ENCODE measurements at places on chromosomes 12 and 14.
A peak's percentile ranks its signal among the peaks of the same experiment; 100 is the strongest.

GRCh38 chr12:61754214-61754613, 506.0 kb upstream of the USP15 start:
- DNase-seq, result no peak

DNA sequence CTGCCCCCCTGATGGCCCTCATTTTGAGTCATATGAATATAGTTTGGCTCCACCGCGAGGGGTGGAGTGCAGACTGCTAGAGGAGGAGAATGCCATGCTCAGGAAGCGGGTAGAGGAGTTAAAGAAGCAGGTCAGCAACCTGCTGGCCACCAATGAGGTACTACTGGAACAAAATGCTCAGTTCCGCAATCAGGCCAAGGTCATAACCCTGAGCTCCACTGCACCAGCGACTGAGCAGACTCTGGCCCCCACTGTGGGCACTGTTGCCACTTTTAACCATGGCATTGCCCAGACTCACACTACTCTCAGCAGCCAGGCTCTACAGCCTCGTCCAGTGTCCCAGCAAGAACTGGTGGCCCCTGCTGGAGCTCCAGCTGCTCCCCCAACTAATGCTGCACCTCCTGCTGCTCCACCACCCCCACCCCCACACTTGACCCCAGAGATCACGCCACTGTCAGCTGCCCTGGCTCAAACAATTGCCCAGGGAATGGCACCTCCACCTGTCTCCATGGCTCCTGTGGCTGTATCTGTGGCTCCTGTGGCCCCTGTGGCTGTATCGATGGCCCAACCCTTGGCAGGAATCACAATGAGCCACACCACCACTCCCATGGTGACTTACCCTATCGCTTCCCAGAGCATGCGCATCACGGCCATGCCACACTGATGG, 3.3 kb downstream of the ZC3H10 start:
- DNase-seq, result no peak

DNA sequence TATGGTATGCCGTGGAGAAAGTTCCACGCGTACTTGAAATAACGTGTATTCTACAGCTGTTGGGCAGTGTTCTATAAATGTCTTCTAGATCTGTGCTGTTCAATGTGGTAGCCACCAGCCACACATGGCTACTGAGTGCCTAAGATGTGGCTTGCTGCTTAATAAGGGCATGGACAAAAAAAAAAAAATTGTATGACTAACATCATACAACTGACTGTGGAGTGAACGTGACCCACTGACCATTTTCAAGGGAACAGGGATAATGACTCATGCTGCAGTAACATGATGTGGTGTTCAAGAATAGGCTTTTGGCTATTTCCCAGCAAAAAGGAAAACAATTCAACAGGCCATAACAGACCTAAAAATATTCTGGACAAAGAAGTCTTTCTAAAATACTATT, 13.0 kb downstream of the ATG14 start:
- no peak for DNase-seq

DNA sequence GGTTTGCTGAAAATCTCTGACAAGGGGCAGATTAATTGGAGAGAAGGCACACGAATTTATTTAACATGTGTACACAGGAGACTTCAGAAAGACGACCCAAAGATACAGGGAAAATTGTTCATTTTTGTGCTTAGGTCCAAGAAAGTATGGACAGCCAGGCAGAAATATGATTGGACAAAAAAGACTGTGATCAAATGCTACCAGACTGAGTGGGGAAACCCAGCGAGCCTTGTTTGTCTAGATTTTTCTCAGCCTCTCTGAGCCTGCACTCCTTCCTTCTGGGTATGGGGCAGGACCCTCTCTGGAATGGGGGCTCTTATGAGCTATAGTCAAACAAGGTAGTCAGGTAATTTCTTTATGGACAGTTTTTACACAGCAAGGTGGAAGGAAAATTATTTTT, 10.4 kb upstream of the CIPC start:
- no peak for DNase-seq

DNA sequence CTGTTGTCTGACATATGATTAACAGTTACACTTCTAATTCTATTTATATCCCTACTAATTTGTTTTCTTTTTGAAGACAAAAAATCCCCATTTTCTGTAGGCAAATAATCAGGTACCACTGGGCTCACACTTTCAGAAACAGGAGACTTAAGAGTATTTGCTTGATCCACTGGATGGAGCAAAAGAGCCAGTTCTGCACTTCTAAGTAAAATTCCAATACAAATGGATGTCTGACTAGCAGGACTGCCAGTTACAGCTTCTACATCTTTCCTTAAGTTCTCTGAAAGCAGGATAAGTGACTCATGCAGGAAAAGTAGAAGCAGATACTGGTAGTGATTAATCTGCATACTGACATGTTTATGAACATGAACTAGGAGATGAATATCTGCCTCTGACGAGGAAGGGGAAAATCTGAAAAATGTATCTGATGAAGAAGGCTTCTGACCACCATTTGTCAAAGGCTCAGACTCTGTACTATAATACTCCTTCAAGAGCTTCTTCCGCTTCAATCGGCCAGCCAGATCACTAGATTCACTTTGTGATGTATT, 73.8 kb upstream of the ANKS1B start:
- no peak for DNase-seq

- no peak for DNase-seq
Measured at GRCh38 chr12:66916189-66916588, 237.3 kb upstream of the GRIP1 start.

DNA sequence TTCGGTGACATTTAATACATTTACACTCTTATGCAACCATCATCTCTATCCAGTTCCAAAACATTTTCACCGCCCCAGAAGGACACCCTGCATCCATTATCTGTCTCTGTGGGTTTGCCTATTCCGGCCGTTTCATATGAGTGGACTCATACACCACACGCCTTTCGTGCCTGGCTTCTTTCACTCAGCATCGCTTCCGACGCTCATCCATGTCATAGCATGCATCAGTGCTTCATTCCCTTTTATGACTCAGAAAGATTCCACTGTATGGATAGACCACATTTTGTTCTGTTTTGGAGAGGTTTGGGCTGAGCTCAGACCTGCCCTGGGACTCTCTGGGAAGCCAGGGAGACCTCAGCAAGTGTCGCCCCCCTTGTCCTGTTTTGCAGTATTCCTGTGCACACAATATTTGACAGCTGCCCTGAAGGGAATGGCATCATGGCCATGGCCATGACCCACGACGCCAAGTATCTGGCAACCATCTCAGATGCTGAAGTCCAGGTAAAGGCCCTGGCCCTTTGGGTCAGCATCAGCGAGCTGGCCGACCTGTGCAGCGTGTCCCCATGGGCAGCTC, 23.8 kb downstream of the CFAP251 start:
- no peak for DNase-seq

DNA sequence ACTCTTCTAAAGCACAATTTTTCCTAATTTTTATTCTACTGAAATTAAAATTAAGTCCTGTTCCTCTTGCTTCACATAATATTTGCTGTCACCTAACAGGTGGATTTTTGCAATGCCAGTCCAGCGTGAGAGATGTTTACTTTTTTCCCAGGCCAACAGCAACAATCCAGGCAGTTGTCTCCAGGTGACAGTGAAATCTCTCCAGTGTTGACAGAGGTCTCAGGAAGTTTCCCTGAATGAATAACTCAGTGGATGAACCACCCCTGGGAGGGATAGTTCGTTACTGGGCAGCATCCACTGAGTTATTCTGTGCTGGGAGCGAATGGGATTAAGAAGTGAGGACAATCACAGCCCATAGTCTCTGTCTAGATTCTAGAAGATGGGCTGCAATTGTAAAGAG, 7.1 kb upstream of the NT5DC3 start:
- no peak for DNase-seq

- no peak for DNase-seq
Measured at GRCh38 chr12:64585104-64585503, 25.2 kb upstream of the RASSF3 start.

- DNase-seq, result no peak
Measured at GRCh38 chr14:87996291-87996592, 3.3 kb upstream of the GALC start.

DNA sequence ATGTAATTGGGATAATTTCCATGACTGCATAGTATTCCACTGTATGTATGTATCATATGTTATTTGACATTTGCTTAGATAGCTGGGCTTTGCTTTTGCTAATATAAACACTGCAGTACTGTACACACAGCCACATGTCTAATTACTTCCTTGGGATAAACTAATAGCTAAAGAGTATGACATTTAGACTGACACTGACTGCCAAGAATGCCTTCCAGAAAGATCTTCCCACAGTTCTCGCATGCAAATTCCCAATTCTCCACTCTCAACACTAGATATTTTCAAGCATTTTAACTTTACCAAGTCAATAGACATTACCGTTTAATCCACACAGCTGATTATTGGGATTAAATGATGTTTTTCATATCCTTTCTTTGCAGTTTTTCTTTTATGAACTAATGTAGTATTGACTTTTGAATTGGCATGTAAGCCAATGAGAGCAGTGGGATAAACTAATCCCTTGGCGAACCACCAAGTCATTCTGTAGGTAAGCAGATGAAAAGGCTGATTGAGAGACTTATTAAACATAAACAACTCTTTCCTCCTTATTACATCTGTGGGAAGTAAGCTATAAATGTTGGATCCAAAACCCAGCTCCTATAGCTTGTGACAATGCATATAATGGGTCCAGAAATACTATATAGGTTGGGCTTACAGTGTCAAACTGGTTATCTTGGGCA, 55.5 kb downstream of the STON2 start:
- DNase-seq, result no peak

DNA sequence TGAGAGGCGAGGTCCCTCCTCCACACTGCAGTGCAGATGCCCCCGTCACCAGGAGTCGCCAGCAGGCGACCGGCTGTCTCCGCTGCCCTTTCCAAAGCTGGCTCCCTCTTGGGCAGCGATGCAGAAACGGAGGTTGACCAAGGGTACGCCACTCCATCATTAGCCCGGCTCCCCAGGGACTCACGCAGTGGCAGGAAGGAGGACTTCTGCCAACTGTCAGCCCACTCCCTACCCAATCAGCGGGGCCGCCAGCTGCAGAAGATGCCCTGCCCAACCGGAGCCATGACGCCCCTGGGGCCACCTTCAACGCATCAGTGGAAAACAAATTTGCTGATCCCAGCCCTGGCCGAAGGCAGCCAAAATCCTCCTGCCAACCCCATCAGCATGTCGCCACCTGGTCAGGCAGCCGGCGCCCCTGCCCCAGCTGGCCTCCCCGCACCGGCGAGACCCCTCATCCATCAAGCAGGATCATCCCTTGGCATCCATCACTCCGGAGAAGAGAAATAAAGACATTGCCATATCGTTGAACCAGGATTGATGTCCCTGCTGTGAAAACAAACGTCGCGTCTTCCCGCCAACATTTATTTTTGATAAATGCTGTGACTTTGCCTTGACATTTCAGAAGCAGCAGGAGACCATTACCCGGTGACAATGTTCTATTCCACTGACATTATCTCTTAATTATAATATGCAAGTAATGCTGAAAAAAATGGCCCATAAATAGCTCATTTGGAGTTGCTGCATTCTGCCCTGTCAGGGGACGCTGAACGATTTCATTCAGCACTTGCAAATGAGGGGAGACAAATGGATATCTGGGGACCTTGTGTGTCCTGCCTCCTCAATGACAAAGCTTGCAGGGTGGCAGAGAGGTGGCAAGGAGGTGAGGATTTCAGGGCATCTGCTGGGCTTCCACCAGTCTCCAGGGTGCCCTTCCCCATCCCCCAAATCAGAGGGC, 105.1 kb downstream of the SCARB1 start:
- peak; percentile 80 for DNase-seq

- peak; percentile 14 for DNase-seq
Measured at GRCh38 chr14:77139540-77140358, 1.8 kb downstream of the ZDHHC22 start.

DNA sequence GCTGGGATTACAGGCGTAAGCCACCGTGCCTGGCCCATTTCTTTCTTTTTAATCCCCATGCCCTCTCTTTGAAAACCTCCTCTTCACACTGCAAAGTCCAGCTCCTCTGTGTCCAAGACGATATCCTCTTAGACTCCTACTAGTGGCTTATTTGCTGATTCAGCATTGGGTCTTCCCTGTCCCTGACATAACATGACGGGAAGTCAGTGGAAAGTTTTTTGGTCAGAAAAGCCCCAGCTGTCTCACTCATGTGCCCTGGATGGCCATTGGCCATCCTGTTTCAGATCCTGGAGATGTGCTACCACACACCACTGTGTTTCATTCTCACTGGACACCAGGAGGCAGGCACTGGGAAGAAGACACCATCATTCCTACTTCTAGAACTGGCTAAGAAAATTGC, 102.6 kb upstream of the MED13L start:
- DNase-seq, result no peak

DNA sequence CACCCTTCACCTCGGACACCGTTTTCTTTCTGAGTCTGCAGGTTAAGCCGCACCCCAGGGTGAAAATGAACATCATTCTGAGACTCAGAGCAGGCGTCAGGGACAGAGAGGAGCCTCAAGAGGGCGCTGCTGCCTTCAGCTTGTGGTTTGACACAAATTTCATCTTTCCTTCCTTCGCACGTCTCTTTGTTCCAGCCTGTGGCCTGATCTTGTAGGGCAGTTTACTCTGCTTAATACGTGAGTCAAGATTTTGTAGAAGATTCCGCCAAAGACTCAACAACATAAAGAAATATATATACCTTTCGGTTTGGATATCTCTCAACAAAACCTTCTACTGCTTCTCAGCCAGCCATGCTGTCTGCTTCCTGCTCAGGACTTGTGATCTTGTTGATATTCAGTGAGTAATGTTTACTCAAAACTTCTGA, 329.3 kb upstream of the OR4E1 start:
- no peak for DNase-seq

- no peak for DNase-seq
Measured at GRCh38 chr12:32901553-32901952, 5.0 kb upstream of the PKP2 start.

GRCh38 chr12:122420471-122421162, 1.9 kb downstream of the CLIP1 start:
- no peak for DNase-seq

GRCh38 chr12:34604631-34605509, 582.6 kb downstream of the ALG10 start:
- DNase-seq, result no peak

GRCh38 chr14:66231820-66232219, 254.4 kb upstream of the CCDC196 start:
- no peak for DNase-seq

GRCh38 chr12:531951-532585, 72.3 kb downstream of the B4GALNT3 start:
- DNase-seq, result no peak

GRCh38 chr12:57795354-57795753, 12.8 kb downstream of the TSFM start:
- DNase-seq, result no peak

DNA sequence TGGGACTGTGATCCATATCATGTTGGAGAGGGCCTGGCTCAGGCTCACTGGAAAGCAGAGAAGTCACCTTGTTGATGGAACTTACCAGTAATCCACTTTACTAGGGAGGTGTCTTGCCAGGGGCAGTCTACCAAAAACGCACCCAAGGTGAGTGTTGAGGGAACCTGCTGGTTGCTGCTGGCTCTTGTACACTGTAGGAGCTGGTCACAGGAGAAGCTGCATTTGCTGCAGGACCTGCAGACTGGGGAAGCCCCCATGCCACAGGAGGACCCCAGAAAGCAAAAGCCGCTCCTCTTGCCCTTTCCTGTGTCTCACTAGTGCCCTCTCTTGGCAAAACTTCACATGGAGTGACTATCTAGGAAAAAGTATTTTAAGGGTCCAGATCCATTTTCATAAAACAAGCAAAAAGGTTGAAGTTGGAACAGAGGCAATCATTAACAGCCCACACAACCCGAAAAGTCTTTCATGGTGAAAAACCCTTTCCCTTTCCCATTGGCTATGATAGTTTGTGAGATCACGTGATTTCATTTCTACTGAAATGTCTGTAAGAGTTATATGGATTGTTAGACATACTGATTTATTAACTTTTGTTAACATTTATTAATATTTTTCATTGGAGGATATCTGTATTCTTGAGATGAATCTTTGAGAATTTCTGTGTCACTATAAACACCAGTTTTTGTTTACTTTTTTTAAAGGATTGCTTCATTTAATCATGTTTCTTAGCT, 59.2 kb downstream of the RASSF8 start:
- DNase-seq, result no peak
